NK-92 treated with Interleukin-12 subunit alpha and Interleukin-12 subunit beta, amount 100 ng/mL, for 24 hours (cell line): ENCODE measurements at places on chromosomes 3 and 15.

GRCh38 chr3:2372306-2372705 lies 273.6 kb downstream of the CNTN4 start:
- no peak for DNase-seq

DNA sequence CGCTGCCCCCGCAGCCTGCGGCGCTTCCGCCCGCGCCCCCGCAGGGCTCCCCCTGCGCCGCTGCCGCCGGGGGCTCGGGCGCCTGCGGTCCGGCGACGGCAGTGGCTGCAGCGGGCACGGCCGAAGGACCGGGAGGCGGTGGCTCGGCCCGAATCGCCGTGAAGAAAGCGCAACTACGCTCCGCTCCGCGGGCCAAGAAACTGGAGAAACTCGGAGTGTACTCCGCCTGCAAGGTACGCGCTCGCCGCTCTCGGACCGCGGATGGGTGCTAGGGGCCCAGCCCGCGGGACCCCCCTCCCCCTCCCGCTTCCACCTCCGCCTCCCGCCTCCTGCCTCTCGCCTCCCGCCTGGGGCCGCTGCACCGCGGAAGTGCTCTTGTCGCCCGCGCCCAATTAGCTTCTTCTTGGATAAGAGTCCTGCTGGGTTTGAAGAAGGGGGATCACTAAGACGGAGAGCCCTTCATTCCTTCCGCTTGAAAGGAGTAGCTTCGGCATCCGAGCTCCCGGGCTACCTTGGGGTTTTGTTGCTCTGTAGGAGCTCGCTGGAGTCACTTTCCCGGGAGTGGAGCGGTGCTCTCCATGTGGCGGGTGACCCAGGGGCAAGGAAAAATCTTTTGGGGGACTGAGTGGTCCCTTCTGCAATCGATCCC lies 426 bp downstream of the KAT2B start:
- DNase-seq, result peak; percentile 71

DNA sequence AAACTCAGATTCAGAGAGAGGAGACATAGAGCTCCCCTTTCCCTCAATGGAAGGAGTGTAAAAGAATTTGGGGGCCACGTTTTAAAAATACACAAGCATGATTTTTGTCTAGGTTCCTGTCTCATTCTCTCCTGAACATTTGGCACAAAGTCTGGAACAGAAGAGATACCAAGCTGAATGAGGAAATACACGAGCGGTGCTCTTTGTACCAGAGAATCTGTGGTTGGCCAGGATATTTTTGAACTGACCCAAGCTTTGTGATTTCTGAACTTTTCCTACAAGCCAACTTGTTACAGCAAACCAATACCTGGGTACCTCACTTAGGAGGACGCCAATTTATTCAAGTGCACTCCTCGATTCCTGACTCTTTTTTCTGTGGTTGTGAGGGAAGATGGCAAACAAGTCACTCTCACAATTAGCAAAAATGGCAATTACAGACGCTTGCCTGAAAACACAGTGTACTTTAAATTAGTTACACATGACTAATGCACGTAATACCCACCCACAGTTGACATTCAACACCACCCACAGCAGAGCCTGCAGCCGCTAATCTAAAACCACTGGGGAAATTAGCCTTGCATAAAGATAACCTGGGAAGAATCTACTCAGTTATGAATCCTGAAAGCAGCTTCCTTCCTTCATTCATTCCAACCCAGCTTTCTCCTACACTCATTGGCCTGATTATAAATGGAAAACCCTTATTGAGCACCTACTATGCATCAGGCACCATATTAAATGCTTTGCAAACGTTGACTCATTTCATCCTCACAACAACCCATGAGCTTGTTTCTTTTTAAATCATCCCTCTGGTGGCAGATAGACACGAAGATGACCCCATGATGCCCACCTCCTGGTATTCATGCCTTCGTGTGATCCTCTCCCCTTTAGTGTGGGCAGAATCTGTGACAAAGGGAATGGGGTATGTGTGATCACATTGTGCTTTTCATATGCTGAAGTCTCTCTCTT lies 293.5 kb downstream of the KBTBD8 start:
- no peak for DNase-seq

GRCh38 chr15:42667855-42668254 lies 69.1 kb downstream of the CDAN1 start:
- no peak for DNase-seq

GRCh38 chr15:31342781-31343626 lies 16.4 kb downstream of the KLF13 start:
- no peak for DNase-seq

DNA sequence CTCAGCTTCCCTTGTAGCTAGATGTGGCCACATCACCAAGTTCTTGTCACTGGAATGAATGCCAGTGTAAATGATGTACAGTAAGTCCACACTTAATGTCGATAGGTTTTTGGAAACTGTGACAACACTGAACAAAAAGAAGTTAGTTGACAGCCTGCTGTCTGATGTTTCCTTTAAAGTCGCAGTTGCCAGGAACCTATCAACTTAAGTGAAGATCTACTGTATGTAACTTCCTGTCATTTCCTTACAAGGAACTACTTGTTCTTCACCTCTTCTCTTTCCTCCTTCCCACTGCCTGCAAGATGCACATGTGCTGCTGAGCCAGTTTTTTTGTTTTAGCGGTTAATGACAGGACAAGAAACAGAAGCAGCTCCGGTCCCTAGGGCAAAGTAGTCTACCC lies 44.6 kb downstream of the HDGFL3 start:
- no peak for DNase-seq

- no peak for DNase-seq
These were observed 33.8 kb downstream of the EFL1 start for GRCh38 chr15:82228750-82229149.

GRCh38 chr15:76961268-76962011 lies 29.9 kb downstream of the RCN2 start:
- no peak for DNase-seq

DNA sequence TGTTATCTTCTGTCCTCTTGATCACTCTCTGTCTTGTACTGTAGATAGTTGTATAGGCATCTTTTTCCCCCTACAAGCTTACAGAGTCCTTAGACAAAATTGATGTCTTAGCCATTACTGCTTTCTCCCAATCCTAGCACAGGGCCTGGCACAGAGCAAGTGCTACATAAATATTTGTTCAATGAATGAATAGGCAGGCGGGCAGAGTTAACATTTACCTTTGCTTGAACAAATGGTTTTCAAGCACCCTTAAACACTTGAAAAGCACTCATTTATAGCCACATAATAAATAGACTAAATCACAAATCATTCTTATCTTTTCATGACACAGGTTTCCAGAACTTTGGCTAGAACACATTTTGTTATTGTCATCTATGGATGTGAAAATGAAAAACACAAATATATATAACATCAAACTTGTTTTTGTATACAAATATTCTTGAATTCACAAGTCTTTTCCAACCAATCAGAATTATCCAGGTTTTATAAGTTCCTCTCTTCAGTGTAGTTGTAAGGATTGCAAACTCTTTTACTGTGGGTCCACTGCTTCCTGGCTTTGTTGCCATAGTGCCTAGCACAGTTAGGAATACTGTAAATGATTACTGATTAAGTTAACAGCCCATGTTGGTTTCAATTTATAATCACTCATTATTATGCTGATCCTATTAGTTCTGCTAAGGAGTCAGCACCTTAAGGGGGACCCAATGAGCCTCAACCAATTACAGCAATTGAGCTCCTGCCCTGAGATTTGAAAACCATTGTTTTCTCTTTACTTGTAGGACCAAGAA lies 61.9 kb downstream of the ISL2 start:
- no peak for DNase-seq

DNA sequence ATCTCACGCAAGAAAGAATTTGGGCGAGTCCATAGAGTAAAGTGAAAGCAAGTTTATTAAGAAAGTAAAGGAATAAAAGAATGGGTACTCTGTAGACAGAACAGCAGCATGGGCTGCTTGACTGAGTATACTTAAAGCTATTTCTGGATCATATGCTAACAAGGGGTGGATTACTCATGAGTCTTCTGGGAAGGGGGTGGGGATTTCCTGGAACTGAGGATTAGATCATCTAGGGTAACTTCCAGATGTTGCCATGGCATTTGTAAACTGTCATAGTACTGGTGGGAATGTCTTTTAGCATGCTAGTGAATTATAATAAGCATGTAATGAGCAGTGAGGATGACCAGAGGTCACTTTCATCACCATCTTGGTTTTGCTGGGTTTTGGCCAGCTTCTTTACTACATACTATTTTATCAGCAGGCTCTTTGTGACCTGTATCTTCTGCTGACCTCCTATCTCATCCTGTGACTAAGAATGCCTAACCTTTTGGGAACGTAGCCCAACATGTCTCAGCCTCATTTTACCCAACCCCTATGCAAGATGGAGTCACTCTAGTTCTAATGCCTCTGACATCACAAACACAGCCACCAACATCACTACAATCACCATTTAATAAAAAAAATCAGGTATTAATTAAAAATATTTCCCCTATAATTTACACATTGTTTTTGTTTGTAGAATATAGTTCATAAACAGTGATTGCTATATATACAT lies 890.7 kb upstream of the EPHA6 start:
- peak; percentile 39 for DNase-seq

DNA sequence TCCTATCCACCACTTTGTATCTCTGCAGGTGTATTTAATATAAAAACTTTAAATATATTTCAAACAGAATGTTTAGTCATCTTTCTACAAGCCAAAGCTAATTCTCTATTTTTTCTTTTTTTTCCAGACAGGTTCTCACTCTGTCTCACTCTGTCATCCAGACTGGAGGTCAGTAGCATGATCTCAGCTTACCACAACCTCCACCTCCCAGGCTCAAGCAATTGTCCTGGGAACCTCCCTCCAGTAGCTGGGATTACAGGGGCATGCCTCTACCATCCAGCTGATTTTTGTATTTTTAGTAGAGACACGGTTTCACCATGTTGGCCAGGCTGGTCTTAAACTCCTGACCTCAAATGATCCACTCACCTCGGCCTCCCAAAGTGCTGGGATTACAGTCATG lies 202.6 kb downstream of the VGLL3 start:
- no peak for DNase-seq

GRCh38 chr3:149366031-149366430 lies 11.4 kb downstream of the TM4SF1 start:
- DNase-seq, result no peak
